Suppressor macrophage treated with lipopolysaccharide for 1 hour (primary cell): ENCODE measurements at places on chromosomes 12 and 14.

DNA sequence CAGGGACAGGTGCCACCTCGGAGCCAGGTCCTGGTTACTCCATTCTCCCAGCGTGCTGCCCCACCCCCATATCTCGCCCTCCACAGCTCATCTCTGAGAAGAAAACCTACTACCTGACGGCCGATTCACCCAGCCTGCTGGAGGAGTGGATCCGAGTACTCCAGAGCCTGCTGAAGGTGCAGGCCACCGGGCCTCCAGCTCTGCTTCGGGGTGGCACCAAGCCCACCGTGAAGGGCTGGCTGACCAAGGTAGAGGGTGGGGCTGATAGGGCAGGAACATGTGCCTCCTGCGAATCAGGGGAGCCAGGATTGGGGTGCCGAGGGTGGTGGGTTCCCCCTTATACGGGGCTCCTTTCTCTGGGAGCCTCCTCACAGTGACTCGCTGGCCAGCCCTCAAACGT lies 25.9 kb downstream of the PIGH start:
- no peak for DNase-seq

GRCh38 chr12:2575245-2575644 lies 219.5 kb upstream of the FKBP4 start:
- DNase-seq, result no peak

GRCh38 chr12:111685322-111685810 lies 390 bp downstream of the BRAP start:
- DNase-seq, result no peak

DNA sequence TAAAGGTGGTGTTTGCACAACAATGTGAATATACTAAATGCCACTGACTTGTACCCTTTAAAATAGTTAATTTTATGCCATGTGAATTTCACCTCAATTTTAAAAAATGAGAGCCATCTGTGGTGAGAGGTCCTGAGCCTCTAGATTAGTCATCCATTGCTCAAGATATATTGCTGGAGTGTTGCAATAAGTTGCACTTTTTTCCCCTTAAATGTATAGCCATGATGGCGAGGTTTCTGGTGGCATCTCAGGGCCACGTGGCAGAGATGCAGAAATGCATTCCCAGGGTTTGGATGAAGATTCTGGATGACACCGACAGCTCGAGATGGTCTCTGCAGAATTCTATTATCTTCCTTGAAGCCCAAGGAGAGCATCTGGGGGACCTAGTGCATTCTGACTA lies 153.7 kb downstream of the AACS start:
- DNase-seq, result peak; percentile 11

DNA sequence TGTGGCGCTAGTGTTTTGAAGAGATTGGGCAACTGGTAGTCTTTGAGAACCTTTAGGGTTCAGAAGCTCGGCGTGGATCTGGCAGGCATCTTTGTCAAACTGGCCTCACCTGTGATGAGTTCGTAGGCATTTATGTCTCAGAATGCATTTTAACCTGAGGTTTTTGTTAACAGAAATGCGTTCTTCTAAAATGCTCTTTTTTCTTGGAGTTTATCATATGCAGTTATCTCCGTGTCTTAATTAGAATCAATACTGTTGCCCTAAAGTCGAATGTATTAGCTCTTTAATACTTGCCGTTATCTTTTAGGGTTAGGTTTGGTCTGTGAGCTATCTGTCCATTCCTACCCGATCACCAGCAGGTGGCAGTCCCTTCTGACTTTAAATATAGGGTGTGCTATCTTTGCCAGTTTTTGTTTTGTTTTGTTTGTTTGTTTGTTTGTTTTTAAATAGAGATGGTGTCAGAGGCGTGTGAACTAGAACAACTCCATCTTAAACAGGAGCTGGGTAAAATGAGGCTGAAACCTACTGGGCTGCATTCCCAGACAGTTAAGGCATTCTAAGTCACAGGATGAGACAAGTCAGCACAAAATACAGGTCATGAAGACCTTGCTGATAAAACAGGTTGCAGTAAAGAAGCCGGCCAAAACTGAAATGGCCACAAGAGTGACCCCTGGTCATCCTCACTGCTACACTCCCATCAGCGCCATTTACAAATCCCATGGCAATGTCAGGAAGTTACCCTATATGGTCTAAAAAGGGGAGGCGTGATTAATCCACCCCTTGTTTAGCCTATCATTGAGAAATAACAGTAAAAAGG lies 1.4 kb downstream of the ATF1 start:
- DNase-seq, result peak; percentile 64

DNA sequence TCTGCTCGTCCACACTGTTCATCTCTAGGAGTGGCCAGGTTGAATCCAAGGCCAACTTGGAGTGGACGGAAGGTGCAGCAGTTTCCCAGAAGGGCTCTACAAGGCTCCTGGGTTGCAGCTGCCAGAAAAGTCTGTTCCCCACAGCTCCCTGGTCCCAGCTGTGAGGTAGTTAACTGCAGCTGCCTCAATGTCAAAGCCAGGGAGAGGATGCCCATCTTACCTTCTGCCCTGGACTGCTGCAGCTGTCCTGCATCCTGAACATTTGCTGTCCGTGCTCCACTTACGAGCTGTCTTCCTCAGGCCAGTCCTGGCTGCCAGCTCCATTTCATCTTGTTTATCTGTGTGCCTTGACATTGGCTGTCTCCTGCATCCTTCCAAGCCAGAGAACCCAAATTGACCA lies 227.3 kb downstream of the SLC41A2 start:
- no peak for DNase-seq
